ENCODE measurements at places on chromosomes 12 and 14. TPM values are rescaled to one million over a fixed set of nuclear protein-coding genes. Genes with fewer than 3 reads are reported as not detected.
A peak's percentile ranks its signal among the peaks of the same experiment; 100 is the strongest.

DNA sequence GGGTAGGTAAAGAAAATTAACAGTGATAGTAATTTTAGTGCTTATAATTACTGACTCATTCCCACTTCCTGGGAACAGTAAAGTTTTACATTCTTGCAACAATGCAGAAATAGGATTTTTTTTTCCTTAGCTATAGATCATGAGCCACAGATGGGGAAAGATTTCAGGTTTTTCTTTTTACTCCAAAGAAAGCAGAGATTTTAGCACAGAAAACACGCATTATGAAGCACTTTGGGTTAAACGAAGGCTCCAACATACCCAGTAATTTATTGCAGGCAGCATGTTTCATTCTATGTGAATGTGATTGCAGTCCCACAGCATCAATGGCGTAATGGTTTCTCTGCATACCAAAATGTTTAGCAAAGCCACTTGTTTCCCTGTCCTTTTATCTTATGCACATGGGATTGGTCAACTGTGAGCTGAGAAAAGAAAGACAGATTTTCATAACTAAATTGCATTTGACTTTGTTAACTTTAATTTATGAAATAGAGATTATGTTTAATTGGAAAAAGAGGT, 124.6 kb upstream of the E2F7 start:
- DNase-seq: no peak

The CAPZA3 gene
- not detected for total RNA-seq

The KRT78 gene
- total RNA-seq: not detected

The GPD1 gene
- total RNA-seq: 150 TPM

GRCh38 chr12:100437038-100437841, 36.4 kb upstream of the NR1H4 start:
- DNase-seq: no peak

GRCh38 chr12:7695237-7695560, 376 bp downstream of the GDF3 start:
- no peak for DNase-seq

DNA sequence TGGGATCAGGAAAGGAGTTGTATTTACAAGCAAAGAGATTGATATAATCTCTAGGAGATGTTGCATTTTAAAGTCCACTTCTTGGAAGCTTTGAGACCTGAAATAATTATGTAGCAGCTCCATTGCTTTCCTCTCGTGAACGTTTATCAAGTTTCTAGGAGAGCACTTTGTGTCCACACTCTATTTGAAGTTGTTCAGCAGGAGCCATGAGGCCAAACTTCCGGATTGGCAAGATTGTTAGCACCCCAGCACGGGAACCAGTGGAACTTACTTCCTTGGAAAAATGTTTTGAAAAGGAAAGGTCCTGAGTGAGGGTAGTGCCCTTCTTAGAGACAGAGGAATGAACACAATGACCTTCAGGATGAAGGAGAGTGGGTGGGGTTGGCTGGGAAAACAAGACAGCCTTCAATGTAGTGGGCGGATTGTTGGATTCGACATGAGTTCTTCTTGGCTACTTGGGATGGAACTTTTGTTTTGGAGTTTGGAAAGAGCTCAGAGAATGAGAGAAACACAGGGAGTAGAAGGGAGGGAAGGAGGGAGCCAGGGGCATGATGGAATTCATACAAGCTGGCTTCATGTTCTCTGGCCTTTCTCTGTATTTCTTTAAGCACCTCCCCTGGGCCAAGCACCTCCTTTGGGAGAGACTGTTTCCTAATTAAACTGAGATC, 23.8 kb upstream of the CISTR start:
- peak; percentile 46 for DNase-seq

The VWF gene
- total RNA-seq: 241 TPM

DNA sequence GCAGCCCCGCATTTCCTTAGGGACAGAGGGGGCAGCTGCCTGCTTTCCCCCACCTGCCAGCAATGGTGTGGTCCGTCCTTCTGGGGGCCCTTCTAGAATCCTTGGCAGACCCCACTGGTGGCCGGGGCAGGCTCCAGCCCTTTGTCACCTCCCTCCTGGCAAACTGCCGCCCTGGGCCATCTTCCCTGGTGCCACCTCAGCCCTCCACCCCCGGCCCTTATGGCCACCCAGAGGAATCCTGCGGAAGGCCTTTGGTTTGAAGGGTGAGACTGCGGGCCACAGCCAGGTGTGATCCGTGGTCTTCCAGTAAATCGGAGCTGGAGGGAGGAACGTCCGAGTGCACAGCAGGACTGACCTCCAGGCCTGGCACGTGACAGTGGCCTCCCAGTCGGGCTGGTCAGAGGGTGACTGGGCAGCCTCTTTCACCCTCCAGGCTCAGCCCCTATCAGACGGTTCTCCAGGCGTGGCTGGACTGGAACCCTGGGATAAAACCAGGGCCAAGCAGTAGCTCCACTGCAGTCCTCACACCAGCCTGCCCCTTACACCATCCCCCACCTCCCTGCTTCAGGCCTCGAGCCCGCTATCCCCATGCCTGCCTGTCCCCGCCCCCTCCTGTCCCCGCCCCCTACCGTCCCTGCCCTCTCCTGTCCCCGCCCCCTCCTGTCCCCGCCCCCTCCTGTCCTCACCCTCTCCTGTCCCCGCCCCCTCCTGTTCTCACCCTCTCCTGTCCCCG, 12.4 kb downstream of the FBRSL1 start:
- no peak for DNase-seq

DNA sequence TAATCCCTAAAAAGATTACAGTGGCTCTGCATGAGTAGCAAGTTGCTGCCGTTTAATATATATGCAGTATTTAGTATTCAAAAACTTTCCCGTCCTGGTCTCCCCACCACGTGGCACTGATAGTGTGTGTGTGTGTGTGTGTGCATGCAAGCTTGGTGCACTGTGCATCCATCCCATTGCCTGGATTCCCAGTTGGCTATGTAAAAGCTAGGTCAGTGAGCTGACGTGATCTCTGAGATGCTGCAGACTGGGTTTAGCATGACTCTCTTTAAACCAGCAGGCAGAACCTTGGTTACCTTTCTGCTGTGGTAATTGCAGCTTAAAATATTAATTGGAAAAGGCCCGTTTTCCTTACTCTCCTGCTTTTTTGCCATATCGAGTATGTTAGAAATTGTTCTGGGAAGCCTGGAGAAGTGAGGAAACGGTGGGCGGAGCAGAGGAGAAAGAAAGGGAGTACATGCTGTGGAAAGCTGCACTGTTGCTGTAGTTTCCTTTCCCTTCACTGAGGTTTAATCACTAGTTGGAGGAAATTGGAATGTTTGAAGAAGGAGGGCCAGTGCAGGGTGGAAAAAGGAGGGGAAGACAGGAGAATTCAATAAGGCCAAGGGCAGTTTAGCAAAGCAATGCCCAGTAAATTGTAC, 4.0 kb upstream of the CNTN1 start:
- no peak for DNase-seq

Measured in left cardiac atrium (tissue), 4 donors.